ENCODE measurements at places on chromosomes 16 and 17. TPM values are rescaled to one million over a fixed set of nuclear protein-coding genes. Genes with fewer than 3 reads are reported as not detected.

Gene ZBTB4
- 35.9 TPM for total RNA-seq

DNA sequence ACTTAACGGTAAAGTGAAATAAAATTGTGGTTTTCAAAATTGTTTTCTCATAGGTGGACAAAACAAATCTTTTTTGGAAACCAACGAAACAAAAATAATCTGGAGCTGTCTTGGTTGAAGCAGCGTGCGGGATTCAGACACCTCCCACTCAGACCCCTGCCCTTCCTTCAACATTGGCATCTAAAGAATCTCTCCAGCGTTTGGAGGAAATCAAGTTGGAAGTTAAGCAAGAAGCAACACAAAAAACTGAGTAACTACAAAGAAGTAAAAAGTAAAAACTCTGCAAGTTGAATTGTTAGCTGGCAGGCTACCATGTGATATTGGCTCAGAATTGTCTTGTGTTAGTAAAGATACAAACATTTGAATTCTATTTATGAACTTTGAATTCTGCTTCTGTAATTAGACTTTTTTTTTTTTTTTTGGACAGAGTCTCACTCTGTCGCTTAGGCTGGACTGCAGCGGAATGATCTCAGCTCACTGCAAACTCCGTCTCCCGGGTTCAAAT, 361.0 kb upstream of the PMFBP1 start:
- no peak for DNase-seq
- no peaks in the 10 kb centered on the region for H3K27me3 ChIP-seq
- H3K4me3 ChIP-seq = no peak overlapping the region
- peaks cover 24% of the 10 kb centered on the region for H3K4me1 ChIP-seq
- H3K27ac ChIP-seq = no peak overlapping the region

DNA sequence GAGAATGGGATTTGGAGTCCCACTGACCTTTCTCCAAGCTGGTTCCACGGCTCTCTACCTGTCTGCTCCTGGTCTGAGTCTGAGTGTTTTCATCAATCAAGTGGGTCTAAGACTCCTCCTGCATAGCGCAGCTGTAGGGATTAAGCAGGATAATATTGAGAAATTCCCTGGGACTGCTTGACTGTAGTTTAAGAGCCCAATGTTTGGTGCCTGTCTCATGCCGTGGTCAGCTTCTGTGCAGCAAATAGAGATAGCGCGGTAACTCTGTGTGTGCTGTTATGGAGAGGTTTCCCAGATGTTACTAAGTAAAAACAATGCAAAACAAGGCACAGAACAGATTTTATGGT, 21.4 kb downstream of the RPTOR start:
- H3K27ac ChIP-seq = no peak overlapping the region
- H3K27me3 ChIP-seq = no peaks in the 10 kb centered on the region
- no peak for DNase-seq
- H3K4me1 ChIP-seq = no peaks in the 10 kb centered on the region
- no peak overlapping the region for H3K4me3 ChIP-seq

GRCh38 chr16:29029168-29029994, 44.5 kb downstream of the LAT start:
- no peak overlapping the region for H3K4me3 ChIP-seq
- no peaks in the 10 kb centered on the region for H3K36me3 ChIP-seq
- H3K27me3 ChIP-seq = no peaks in the 10 kb centered on the region
- peak overlapping the region; percentile 39 for H3K27ac ChIP-seq

- H3K4me3 ChIP-seq = no peak overlapping the region
- H3K27me3 ChIP-seq = no peaks in the 10 kb centered on the region
- no peak overlapping the region for H3K27ac ChIP-seq
- no peaks in the 10 kb centered on the region for H3K4me1 ChIP-seq
- DNase-seq = peak; percentile 16
- H3K36me3 ChIP-seq = 0 out of 2 replicates have a peak, but pooled peaks cover 4% of the 10 kb centered on the region
These were observed 14.6 kb downstream of the EEF2K start for GRCh38 chr16:22220714-22221113.

- no peaks in the 10 kb centered on the region for H3K27me3 ChIP-seq
- no peak overlapping the region for H3K27ac ChIP-seq
- peak overlapping the region; percentile 74 for H3K4me3 ChIP-seq
- peaks cover 5% of the 10 kb centered on the region for H3K4me1 ChIP-seq
- H3K36me3 ChIP-seq = no peaks in the 10 kb centered on the region
These were observed 21.2 kb upstream of the EIF1 start for GRCh38 chr17:41667280-41668041.
